ENCODE measurements at places on chromosomes 3 and 15.

DNA sequence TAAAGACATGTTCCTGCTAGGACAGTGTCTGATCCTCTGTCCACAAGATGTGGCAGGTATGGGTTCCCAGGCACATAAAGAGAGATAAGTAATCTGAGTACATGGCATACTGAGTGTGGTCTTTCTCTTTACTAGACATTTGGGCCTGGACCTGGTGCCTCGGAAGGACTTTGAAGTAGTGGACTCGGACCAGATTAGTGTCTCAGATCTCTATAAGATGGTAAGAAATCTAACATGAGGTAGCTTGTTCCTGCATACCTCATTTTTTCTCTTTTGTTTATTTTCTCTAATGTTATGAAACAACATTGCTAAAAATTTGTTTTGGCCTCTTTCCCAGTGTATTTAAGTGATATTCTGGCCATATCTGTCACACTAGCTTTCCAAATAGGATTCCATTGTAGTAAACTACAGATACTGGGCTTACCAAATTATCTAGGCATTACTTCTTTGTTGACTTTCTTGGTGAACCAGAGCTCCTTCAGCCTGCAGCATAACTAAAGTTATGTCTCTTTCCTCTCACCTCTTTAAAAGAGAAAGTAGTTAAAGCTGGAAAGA lies 309.8 kb upstream of the MANF start:
- DNase-seq, result no peak

DNA sequence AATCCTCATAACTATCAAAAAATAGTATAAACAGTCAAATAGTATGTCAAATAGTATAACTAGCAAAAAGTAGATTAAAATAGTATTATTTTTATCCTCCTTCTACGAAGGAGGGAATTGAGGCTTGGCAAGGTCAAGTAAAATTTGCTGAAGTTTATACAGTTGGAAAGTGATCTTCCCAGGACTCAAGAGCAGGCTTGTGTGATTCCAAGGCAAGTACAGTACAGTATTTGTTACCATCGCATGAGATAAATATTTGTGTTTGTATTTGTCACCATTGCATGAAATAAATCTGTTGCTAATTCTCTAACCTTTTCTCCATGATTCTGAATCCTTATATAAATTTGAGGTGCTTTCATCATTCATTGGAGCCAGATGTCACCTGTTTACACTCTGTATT lies 28.9 kb downstream of the SH3GL3 start:
- DNase-seq, result no peak

- DNase-seq, result no peak
These were observed 65.7 kb downstream of the CD47 start for GRCh38 chr3:108025177-108025576.

DNA sequence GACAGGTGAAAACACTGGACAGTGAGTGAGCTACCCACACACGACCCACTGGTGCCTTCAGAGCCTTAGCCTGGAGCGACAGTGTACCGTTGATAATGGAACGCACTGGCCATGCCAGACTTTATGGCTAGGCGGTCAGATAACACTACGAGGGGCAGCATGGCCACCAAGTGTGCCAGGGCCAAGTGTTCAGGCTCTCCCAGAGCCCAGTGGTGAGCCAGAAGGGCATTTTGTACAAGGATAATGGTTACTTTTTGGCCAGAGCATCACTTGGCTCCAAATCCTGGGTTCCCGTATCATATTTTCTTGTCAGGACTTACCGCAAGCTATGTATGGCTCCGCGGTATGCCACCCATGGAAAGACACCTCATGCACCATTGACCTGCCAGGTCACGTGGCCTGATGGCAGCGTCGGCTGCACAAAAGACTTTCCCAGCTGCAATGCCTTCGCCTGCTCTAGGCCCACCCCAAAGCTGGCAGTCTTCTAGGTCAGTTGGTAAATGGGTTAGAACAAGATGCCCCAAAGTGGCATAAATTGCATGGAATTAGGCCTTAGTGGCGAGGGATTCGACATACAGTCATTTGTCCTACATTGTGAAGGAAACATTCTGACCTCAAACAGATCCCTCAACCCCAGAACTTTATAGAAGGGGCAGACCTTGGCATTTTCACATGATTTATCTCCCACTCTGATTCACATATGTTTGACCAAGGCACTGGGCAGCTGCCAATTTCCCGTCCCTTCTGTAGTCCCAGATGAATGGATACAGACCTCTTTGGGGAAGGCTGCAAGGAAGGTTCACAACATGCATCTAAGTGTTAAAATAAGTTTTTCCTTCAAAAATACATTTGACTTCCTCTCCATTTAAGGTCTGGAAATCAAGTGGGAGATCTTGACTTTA lies 12.2 kb upstream of the SLC28A1 start:
- no peak for DNase-seq

GRCh38 chr3:130242850-130243569 lies 102.5 kb upstream of the COL6A5 start:
- no peak for DNase-seq

DNA sequence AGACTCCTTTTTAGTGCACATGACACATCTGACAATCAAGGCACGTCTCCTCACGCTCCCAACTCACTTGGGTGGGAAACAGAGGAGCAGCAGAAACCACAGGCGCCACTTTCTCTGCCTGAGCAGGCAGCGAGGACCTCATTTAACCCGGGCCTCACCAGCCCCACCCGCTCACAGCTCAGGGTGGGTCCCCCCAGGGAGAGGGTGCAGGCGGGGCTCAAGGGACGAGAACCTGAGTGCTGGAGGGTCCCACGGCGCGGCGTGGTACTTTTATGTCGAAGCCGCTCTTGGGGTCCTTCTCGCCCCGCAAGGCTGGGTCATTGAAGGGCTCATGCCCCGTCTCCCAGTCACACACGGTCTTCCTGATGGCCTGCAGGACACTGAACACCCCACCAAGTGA lies 62.6 kb downstream of the CYFIP1 start:
- no peak for DNase-seq

All from CD8-positive, alpha-beta T cell (primary cell).